ENCODE measurements at places on chromosomes 16 and 17.

DNA sequence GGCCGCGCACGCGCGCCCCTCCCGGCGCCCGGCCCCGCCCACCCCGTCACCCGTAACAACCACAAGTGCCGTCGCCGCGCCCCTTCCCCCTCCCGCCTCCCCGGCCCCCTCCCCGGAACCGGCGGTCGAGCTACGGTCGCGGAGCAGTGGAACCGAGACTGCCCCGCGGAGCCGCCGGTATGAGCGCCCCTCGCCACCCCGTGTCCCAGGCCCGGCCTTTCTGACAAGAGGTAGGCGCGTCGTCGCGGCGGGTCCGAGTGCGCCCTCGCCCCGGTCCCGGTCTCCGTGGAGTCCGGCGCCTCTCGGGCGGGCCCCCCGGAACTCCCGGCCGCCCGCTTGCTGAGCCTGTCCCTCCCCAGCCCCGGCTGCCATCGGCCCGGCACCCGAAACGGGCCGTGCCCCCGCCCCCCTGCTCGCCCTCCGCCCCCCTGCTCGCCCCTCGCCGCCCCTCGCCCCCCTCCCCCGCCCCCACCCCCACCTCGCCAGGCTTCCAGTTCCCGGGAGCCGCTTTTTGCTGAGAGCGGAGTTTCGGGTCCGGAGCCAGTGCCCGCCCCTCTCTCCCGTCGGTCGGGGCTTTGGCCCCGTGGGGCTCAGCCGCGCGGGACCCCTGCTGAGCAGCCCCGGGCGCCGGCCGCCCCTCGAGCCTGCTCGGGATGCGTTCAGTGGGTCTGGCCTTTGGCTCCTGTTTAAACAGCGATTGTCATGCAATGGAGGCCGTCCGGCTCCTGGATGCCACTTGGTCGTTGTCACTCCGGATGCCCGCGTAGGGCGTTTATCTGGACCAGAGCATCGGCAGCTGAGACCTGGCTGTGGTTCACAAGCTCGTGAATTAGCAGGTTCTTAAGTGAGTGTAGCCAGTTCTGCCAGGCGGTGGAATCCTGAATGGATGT lies at the start of gene SEC14L1:
Gene SEC14L1, plus strand, starts transcription at position 92 of the 890 bp plus-strand sequence. CDS start 2,628 bp downstream, outside the sequence.
- DNase-seq = no peak

DNA sequence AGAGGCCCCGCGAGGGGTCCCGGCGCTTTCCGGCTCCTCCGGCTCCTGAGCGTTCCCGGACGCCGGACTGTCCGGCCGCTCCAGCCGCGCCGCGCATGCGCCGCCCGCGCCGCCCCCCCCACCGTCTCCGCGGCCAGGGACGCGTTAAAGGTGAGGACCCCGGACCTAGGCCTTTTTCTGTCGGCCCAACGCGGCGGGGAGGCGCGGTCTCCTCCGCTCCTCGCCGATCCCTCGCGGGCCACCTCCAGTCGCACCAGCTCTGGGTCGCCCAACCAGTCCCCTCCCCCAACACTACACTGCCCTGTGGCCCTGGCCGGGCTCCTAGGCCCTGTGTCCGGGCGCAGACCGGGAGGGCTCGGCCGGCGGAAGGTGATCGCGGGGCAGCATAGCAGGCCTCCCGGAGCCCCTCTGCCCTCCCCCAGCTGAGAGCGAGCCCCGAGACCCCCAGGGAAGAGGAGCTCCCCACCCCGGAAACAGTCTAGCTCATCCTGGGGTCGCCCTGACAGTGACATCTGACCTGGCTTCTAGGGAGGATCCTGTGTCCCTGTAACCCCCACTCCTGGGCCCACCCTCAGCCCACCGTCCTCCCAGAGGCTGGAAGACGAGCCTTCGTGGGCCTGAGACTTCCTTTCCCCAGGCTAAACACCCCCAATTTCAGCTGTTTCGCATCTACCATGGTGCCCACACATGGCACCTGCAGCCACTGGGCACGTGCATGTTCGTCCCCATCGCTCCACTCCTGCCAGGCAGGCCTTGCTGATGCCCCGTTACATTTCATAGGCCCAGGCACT lies 14.7 kb upstream of the BCAR1 start:
- DNase-seq = no peak

GRCh38 chr16:81994485-81994884 lies 16.8 kb downstream of the SDR42E1 start:
- no peak for DNase-seq

DNA sequence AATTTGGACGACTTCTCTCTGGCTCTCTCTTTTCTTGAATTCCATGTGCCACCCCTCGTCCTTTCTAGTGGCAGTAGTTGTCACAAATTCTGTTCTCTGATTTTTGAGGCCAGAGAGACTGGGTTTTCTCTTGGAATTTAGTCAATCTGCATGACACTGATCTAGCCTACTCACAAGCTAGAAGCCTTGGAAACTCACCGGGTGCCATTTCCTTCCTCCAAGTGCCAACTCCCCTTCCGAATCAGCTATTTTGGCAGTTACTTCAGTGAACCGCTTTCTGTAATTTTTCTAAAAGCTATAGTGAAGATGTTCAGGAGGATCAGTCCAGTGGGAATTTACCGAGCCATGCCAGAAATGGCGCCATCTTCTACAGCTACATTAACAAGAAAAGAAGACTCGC lies 228.9 kb downstream of the PMP22 start:
- DNase-seq = no peak

- peak; percentile 56 for DNase-seq
Measured at GRCh38 chr17:41666237-41666641, 22.4 kb upstream of the EIF1 start.

- DNase-seq = no peak
Measured at GRCh38 chr16:50573279-50573678, 25.1 kb downstream of the NKD1 start.

GRCh38 chr16:57045694-57046381 lies 46.5 kb upstream of the CPNE2 start:
- DNase-seq = no peak

DNA sequence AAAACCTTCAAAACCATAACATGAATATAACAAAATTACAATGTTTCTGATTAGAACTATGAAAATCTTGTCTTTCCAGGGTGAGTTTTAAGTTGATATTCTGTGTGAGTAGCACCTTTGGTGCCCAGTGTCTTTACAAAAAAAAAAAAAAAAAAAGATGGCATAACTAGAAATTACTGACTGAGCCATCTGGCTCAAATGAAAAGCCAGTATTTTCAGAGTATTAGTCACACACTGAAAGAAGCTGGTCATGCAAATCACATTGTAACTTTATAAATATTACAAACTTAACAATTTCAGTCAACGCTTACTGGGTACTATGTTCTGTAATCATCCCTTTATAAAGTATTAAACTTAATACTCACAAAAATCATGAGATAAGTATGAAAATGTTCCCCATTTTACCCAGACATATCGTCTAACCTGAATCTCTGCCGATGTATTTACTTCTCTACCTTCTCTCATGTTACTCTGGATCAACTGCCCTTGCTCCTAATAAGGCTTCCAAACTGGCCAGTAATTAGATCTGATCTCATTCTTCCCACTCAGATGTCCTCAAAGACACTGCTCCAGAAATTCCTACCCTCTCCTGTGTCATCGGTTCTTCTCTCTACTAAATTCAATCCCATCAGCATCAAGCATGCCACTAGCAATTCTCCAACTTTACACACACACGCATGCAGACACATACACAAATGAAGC lies 25.4 kb downstream of the UBE2G1 start:
- DNase-seq = no peak

DNA sequence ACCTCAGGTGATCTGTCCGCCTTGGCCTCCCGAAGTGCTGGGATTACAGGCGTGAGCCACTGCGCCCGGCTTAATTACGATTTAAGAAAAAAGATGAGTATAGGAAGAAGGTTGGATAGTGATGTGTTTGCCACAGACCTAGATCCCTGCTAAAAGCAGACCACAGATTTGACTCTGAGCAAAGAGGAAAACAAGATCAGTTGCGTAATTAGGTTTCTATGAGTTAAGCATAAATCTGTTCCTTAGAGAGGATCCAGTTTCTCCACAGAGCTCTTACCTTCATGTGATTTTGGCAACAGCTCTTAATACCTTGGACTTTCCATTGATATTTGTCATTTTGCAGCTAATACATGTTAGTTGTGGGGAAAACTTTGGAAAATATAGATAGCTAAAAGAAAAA lies 31.1 kb downstream of the CDH1 start:
- no peak for DNase-seq

GRCh38 chr17:82384730-82385481 lies 13.3 kb downstream of the UTS2R start:
- DNase-seq = no peak

DNA sequence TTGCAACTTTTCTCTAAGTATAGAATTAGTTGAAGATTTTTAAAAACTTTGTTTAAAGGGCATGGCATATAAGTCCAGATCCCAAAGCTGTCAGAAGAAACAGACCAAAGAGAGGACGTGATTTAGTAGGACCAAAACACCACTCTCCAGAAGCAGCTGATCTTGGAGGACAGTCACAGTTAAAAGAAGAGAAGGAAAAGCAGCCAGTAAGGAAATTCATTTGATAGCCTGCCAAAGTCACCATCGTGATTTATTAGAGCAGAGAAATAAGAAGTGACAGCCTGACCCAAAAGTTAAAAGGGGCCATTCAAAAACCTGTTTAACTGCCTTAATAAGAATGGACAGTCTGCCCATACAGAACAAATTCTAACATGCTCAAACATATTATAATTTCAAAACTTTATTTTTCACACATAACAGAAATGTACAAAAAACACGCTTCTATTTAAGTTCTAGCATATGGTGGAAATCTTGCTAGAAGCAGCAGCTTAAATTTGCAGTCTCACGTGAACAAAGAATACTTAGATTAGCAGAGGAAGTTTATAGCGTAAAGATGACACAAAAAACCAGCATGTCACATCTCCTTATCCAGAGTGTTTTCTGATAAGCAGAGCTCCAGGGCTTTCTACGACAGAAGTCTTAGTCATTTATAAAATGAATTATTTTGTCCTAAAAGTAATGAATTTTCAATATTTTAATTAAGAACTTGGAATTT lies 37.2 kb downstream of the TXNDC11 start:
- no peak for DNase-seq

DNA sequence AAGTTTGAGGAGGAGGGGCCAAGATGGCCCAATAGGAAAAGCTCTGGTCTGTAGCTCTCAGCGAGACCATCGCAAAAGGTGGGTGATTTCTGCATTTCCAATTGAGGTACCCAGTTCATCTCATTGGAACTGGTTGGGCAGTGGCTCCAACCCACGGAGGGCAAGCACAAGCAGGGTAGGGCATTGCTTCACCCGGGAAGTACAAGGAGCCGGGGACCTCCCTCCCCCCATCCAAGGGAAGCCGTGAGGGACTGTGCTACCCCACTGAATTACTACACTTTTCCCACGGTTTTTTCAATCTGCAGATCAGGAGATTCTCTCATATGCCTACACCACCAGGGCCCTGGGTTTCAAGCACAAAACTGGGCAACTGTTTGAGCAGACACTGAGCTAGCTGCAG lies 58.0 kb upstream of the EFCAB3 start:
- no peak for DNase-seq

GRCh38 chr17:38867179-38867967 lies 2.5 kb upstream of the LASP1 start:
- DNase-seq = peak; percentile 55

DNA sequence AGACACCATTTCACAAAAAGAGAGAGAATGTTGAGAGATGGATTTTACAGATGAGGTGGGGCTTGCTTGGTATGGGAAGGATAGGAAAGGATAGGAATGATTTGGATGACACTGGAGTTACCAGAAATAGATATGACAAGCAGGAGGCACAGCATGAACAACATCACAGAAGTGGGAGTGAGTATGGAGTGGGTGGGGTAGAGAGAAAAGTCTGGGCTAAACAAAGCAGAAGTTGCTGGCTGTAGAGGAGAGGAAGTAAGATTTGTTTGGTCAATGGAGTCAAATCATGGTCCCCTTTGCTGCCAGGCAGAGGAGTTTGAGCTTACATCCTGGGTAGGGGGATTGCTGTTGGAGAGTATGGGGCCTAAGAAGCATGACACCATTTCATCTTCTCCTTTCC lies 101.7 kb downstream of the VAT1L start:
- no peak for DNase-seq

DNA sequence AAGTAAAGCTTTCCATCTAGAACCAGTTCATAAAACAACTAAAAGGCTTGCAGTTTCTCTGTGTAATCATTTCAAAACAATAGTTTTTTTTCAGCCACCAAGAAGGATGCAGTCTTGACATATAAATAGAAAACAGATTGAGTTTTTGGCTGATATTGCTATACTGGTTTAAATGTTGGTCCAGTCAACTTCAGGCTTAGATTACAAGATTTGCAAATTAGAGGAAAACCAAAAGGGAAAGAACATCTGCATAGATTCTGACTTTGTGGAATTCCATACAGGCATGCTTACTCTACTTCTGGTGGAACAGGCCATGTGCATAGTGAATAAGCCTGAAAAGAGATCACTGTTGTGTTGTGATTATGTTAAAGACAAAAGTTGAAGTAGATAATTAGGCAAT lies 150.3 kb downstream of the BCAS3 start:
- DNase-seq = no peak

DNA sequence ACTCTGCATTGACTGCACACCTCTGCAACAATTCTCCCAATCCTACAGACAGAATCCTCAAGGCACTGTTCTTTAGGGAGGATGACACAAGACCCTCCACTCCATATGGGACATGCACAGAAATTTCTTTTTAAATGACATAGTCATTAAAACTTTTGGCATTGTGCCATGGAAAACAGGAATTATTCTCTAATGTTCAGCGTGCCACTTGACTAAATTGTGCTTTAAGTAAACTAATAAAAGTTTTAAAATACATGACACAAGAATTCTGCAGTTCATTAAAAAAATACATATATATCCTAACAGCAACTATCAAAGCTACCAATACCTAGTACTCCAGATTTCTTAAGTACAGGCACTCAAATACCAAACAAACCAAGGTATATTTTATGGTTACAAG lies 16.0 kb downstream of the CEP112 start:
- DNase-seq = no peak

DNA sequence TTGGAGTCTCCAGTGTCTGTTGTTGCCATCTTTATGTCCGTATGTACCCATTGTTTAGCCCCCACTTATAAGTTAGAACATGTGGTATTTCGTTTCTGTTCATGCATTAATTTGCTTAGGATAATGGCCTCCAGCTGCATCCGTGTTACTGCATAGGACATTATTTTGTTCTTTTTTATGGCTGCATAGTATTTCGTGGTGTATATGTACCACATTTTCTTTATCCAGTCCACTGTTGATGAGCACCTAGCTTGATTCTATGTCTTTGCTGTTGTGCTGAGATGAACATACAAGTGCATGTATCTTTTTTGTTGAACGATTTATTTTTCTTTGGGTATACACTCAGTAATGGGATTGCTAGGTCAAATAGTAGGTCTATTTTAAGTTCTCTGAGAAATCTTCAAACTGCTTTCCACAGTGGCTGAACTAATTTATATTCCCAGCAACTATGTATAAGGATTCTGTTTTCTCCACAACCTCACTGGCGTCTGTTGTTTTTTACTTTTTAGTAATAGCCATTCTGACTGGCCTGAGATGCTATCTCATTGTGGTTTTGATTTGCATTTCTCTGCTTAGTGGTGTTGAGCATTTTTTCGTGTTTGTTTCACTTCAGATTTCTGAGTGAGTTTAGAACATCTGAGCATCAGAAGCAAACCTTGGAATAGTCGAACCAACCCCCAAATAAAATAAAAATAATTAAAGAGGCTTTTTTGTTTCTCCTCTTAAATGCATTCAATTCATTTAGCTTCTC lies 304.7 kb downstream of the ZFHX3 start:
- no peak for DNase-seq

All from activated T-helper 1 cell treated with anti-CD3 and anti-CD28 coated beads, Interleukin-2, amount 50 U/mL, for 16 hours (primary cell).